ENCODE measurements at places on chromosomes 1 and 21.

- DNase-seq, result no peak
Measured at GRCh38 chr1:33867684-33868083, 3.8 kb downstream of the HMGB4 start.

DNA sequence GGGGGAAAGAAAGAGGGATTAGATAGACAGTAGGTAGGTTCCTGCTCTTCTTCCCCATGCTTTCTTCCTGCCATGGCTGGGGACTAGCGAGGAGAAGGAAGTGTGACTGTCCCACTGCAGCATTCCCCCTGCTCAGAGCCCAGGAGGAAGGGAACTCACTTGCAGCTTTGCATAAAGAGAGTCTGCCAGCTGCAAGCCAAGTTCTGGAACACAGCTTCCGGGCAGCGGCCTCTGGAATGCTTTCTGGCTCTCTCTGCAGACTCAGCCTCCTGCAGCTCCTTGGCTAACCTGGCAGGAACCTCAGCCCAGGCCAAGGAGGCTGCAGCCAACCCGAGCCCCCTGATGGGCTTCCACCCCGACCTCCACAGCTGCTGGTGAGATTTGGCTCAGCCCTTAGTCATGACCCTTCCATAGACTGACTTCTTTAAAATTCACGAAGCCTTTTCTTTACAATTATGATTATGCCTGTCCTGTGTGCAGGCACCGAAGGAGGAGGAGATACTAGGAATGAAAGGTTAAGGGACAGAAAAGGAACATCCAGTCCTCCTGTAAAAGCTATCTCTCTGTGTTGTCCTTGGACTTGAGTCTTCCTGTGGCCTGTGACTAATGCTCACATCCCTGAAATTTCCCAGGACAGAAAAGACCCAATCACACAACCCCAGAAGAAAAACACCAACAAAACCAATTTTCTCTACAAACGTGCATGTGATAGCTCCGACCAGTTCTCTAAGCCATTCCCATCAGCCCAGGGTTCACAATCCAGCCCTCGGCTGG, 108.2 kb upstream of the OLIG2 start:
- DNase-seq, result peak; percentile 8

GRCh38 chr1:27885114-27885528, 12.8 kb downstream of the THEMIS2 start:
- no peak for DNase-seq

GRCh38 chr1:43565600-43566360, 35.1 kb downstream of the PTPRF start:
- DNase-seq, result peak; percentile 82

DNA sequence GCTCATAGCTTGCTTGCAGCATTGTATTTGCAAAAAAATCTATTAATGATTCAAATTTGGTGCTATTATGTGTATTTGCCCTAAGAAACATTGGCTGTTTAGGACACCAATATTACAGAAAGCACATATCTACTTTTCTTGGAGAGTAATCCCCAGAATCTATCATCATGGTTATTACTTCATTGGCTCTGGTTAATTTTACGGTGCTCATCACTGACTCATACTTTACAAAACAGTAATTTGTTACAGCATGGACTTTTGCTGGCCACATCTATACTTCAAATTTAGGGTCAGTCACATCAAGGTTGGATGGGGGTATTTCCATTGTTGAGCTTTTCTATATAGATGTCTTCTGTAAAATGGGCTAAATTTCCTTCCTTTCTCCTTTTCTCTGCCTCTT, 45.7 kb downstream of the SH3GLB1 start:
- peak; percentile 48 for DNase-seq

- no peak for DNase-seq
Measured at GRCh38 chr1:196366817-196367495, 241.3 kb downstream of the KCNT2 start.

DNA sequence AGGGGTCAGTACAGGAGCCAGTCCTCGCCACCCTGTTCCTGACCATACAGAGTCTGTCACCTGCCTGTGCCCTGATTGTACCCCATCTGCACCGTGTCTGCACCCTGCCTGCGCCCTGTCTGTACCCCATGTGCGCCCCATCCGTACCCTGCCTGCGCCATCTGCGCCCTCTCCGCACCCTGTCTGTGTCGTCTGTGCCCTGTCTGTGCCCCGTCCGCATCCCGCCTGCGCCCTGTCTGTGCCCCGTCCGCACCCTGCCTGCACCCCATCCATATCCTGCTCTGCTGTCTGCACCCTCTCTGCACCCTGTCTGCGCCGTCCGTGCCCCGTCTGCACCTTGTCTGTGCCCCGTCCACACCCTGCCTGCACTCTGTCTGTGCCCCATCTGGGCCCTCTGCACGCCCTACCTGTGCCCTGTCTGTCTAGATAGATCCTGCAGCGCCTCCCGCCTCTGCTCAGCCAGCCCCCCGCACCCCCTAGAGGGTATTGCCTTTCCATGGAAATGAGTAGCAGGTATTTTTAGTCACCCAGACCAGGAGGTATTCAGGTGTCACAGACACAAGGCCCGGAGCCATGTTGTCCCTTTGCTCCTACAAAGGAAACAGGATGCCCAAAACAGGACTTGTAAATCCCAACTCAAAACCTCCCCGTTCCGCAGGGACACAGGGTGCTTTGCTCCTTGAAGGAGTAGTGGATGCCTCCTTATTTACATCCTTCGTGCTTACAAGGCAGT, 7.7 kb upstream of the NPHP4 start:
- no peak for DNase-seq

DNA sequence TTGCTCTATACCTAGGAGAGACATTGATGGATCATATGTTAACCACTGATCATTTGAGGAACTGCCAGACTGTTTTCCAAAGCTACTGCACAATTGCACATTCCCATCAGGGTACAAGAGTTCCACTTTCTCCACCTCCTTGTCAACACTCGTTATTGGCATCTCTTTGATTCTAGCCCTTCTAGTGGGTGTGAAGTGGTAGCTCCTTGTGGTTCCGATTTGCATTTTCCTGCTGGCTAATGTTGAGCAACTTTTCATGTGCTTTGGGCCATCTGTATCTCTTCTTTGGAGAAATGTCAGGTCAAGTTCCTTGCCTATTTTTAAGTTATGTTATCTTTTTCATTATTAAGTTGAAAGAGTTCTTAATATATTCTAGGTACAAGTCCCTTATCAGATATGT, 90.1 kb downstream of the DMRTB1 start:
- DNase-seq, result no peak

DNA sequence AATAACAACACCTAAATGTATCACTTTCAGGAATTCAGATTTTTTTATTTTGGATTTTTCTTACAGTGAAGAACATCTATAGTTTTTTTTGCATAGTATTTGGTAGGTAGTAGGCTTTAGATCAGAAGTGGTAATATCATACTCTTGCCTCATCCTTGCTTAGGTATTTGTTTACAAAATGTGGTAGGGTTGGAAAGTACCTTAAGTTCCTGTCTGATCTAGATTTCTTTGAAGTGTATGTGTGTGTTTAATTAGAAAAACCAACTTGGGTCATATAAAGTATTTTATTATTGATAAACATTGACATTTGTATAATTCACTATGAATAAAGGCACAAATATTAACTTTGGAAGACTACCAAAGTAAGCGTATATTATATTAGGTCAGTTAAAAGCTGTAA, 85.3 kb upstream of the GPR88 start:
- DNase-seq, result no peak

DNA sequence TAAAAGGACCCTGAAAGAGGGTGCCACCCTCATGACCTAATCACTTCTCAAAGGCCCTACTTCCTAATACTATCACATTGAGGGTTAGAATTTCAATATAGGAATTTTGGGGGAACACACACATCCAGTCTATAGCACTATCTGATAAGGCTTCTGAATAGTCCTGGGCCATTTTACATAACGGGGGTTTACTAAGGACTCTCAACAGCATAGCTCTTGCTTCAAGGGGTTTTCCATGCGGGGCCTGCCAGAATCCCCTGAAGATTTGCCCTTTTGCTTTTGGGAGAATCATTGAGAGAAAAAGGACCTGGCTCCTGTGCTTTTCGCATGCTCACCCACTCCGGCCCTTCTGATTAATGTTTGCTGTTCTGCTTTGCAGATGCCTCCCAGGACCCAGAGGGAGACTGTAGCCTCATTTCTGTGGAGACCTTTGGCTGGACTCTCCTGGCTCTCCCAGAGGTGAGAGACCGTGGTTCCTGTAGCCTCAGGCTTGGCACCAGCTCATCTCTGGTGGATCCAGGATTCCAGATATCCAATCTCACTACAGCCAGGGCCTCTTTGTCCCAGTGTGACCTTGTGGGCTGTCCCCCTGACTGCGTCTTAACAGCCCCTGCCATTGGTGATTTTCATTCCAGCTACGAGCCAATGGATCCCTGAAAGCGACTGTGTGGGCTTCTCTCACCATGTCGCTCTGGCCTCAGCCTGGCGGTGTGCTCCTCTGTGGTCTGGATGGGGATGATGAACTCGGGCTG, 72.6 kb downstream of the DDR2 start:
- no peak for DNase-seq

DNA sequence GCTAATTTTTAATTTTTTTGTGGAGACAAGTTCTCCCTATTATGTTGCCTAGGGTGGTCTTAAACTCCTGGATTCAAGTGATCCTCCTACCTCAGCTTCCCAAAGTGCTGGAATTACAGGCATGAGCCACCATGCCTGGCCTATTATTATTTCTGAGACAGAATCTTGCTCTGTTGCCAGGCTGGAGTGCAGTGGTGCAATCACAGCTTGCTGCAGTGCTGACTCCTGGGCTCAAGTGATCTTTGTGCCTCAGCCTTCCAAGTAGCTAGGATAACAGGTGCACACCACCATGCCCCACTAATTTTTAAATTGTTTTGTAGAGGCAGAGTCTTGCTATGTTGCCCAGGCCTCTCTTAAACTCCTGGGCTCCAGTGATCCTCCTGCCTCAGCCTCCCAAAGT, 196.3 kb downstream of the CAMTA1 start:
- no peak for DNase-seq

GRCh38 chr1:206001476-206001888, 1.7 kb downstream of the RAB7B start:
- DNase-seq, result peak; percentile 100

DNA sequence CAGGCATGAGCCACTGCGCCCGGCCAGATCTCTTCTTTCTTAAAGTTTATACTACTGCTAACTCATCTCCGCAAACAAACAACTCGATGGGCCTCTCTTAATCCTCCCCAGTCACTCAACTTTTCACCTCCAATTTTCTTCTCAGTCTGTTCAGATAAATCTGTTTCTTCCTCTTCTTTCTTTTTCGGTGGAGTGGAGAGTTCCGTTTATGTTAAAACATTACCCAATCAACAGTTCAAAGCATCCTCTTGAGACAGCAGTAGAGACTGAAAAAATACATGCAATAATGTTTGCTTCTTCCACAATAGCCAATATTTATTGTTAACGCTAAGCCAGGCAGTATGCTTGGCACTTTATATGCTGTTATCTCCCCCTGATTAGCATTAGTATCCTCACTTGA, 1.4 kb upstream of the ANKRD13C start:
- no peak for DNase-seq

GRCh38 chr1:229286099-229286766, 15.3 kb downstream of the RAB4A start:
- DNase-seq, result peak; percentile 41

- DNase-seq, result no peak
Measured at GRCh38 chr1:42953182-42954180, 5.2 kb downstream of the SLC2A1 start.

DNA sequence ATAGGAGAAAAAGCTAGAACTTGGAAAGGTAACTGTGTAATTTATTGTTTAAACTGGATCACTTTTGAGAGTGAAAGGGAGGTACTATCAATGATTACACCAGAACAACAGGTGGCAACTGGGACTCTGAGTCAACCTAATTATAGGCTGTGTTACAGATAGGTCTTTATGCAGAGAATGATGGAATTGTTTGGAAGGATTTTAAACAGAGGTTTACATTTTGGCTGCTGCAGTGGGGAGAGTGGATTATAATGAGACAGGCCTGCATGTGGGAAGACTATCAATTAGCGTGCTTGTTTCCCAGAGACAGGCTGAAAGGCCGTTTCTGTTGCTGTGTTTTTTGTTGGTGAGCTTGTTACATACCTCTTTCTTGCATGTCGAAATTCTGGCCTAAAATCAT, 432.9 kb downstream of the PLA2G4A start:
- no peak for DNase-seq

DNA sequence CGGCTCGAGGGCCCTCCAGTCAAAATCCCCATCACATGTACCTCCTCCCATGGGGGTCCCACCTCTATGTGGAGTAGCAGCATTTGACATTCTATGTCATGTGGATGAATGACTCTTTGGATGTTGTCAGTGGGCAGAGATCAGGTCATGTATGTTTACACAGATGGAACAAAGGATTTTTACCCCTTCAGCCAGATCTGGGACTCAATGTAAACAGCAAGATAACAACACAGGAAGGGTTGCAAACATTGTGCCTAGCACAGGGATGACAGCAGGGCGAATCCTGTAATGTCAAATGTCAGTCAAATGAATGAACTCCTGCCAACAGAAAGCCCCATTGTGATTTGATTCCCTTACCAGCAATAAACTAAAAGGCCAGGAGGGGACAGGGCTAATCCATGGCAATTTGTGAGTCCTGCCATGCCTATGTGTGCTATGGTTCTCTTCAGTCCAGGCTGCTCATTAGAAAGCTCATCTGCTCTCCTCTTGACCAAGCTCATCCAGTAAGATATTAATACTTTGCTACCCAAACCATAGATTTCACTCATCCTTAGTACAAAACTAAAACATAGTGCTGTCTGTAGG, 60.3 kb downstream of the PGBD5 start:
- no peak for DNase-seq

DNA sequence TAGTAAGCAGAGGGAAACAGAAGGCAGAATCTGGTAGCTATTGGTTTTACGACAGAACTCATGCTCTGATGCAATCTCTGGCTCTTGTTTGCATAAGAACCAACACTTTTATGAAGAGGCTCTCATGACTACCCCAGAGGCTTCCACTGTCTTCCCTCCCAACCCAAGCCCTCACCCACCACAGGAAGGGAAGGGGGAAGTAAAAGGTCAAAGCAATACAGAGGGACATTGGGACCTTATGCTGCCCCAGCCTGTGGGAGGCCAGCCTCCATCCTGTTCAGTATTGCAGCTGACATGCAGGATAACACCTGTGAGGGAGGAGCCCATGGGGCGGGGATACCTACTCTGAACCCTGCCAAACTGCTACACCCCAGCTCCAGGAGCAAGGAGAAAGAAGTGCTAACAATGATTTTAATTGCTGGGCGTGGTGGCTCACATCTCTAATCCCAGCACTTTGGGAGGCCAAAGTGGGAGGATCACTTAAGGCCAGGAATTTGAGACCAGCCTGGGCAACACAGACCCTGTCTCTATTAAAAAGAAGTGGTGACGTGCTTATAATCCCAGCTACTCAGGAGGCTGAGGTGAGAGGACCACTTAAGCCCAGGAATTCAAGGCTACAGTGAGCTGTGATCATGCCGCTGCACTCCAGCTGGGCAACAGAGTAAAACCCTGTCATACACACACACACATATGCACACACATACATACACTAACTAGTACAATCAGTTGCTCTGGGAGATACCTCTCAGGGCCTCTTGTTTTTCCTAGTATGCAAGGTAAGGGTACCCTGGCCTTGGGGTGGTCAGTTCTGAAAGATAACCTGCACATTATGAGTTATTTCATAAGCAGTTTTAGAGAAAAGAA, 9.5 kb downstream of the MR1 start:
- peak; percentile 30 for DNase-seq

Data from GM23248 (cell line).